MG63 (cell line): ENCODE measurements at places on chromosomes 16 and 17. TPM values are rescaled to one million over a fixed set of nuclear protein-coding genes. Genes with fewer than 3 reads are reported as not detected.

DNA sequence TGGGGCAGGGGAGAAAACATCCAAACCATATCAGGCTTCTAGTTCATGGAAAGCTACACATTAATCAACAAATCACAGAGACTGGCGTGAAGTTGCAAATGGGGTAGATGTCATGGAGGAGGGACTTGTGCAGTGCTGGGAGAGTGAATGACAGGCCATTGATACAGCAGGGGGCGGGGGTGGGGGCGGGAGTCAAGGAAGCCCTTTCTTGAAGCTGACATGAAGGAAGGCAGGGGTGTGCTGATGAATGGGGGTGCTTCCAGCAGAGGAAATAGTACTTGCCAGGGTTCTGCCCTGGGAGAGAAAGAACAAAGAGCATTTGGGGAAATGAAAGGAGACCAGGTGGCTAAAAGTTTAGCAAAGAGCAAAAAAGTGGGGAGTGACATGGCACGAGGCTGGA, 269.9 kb downstream of the SHISA9 start:
- no peak for DNase-seq

DNA sequence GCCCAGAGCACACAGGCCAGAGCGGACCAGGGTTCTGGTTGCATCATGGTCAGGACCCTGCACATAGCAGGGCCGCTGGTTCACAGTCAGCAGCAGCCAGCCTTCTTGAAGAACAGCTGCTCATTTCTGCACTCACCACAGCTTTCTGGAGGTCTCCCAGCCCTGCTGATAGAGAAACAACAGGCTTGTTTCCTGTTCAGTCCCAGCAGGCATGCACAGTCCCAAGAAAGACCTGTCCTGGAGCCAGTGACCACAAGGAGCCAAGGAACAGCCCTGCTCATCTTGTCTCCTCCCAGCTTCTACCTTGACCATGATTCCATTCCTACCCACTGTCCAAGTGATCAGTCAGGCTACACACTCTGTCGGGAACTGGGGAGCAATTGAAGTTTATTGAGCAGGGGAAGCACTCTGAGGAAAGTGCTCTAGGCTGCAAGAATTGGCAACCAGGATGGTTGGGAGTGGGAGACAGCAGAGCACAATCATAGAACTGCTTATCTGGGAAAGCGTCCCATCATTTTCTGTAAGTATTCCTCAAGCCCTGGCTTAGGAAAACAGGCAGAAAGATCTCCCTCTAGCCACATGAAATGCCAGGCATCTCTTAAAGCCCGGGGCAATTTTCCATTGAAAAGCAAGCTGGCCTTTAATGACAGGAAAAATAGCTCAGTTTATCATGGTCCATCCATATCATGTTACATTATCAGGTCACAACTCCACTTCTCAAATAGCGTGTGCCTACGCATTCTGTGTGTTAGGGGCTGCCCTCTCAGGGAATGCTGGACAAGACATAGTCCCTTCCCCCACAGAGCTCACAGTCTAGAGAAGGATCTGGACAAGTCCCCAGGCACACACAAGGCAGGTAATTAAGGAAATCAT, 155.4 kb upstream of the FOXF1 start:
- peak; percentile 97 for DNase-seq

DNA sequence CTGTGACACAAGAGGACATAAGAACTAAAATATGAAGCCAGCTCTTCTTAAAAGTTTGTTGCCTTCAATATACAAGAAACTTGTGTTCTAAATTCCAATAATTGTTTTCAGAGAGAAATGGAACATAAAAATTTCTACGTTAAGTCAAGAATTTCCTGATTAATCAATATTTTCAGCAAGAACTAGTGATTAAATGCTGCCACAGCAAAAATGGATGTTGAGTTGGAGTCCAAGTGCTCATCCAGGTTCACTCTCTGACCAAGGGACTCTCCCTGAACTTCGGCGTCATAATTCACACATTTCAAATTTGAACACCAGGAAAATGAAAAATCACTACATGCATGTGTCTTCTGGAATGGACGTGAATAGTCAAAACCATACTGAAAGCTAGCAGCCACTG, 1263.6 kb upstream of the GOT2 start:
- no peak for DNase-seq

GRCh38 chr17:47197821-47198220, 8.7 kb upstream of the CDC27 start:
- DNase-seq, result no peak

DNA sequence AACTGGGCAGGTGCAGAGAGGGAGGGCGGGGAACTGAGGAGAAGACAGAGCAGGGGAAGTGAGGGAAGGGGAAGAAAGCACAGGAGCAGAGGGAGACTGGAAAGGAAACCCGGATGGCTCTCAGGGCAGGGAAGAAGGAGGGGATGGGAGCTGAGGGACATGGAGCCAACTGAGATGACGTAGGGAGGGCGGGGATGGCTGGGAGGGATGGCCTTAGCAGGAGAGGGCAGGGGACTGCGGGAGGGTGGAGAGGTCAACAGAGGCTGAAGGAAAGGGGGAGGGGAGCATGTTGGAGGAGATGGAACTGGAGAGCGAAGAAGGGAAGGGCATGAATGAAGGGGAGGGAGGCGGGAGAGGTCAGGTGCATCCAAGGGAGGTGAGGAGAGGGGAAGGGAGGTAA, 81.9 kb downstream of the KCNJ12 start:
- DNase-seq, result no peak

- no peak for DNase-seq
These were observed 25.0 kb upstream of the HS3ST3A1 start for GRCh38 chr17:13626703-13627102.

The TBC1D3I gene
- total RNA-seq, result not detected in 2 replicates

The GPRC5C gene
- total RNA-seq, result 10.4 and 18.5 TPM in 2 replicates

The PSMB10 gene
- total RNA-seq, result 8.8 and 12.7 TPM in 2 replicates

The PYDC1 gene
- not detected in 2 replicates for total RNA-seq

The TP53TG3B gene
- total RNA-seq, result 0.22 and 1.4 TPM in 2 replicates

The PNMT gene
- not detected in 2 replicates for total RNA-seq
